ENCODE measurements at places on chromosomes 6 and 20.

DNA sequence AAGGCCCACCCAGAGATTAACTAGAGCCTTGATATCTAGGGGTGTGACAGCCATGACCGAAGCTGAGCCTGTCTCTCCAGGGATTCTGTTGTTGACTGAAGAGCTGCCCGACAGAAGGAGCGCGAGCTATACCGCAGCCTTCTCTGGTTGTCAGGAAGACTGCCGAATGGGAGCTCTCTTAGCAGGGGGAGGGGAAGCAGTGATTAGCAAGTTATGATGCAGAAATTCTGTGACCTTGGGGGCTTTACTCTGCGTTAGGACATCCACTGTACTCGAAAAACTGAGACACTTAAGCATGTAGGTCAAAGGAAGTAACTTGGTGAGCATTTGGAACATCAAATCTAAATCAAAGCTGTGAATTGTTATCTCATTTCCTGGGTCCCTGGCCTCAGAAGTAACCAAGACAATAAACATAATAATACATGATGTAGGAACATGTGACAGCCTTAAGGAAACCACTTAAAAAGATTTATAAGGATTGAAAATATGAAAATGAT lies 84.7 kb downstream of the MAP3K4 start:
- no peak for DNase-seq

DNA sequence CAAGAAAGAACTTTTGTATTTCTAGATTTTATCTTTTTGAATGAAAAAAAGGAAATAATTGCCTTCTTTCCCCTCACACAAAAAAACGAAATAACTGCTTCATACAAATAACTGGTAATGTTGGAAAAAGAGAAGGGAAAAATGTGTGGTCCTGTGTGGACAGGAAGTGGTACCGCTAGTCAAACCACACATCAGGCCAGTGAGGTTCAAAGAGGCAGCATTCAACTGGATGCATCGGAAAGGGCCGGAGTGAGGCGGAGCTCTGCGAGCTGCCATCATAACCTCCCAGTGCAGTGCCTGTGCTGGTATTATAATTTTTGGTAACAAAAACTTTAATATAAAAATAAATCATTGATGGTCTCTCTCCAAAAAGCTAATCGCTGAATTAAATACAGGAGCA lies 111.2 kb downstream of the IRF4 start:
- no peak for DNase-seq

DNA sequence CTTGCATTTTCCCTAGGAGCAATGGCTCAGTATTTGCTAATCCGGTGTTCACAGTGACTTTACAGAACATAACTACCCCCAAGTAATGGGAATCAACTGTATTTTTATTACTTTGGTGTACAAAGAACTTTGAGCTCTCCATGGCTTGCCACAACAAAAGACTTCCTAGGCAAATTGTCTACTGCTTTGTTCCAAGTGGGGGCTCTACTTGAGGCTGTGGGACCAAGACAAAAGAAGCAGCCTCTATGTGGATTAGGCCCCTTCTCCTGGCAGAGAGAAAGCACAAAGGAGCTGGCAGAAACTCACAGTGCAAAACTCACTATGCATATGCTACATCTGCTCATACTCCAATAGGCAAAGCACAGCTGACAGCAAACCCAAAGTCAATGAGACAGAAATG lies 853 bp downstream of the WFDC8 start:
- DNase-seq = no peak

DNA sequence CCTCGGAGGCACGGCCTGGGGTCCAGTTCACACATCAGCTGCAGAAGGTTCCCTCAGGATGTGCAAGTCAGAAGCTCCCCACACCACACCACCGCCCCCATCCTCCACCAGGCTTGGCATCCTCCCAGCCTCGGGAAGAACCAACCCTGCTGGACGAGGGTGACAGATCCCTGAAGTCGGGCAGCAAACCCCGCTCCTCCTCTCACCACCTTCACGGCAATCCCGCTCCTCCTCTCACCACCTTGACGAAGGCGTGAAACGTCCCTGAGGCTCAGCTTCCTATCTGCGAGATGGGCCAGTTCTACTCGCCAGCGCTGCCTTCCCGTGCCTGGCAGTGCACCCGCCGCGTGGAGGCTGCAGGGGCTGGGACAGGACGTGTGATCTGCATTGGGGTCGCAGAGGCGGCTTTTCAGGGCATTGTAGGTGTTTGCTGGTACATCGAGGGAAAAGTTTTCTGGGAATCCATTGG lies 327.0 kb downstream of the TAF4 start:
- DNase-seq = no peak

- no peak for DNase-seq
Measured at GRCh38 chr6:19892260-19892659, 55.1 kb downstream of the ID4 start.

GRCh38 chr6:77368660-77369313 lies 94.5 kb downstream of the HTR1B start:
- peak; percentile 9 for DNase-seq

DNA sequence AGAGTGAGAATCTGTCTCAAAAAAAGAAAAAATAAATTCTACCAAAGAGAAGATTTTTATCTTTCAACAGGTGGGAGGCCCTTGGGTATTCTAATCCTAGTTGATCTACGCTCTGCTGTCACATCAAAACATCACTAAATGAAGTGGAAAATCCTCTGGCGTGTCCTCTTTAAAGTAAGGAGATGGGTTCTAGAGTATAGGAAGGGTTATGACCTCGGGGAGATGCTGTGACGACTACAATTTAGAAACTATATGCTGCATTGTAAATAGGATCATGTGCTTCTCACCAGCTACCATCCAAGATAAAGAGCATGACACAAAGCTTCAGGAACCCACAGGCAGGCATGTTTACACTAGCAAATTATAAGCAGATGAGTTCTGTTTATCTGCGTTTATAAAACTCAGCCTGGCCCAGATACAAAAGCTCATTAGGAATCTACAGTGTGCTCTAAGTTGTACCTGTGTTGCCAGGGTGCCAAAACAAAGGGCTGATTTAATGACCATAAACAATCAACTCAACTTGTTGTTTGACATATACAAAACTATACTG lies 197.1 kb upstream of the PLN start:
- no peak for DNase-seq

DNA sequence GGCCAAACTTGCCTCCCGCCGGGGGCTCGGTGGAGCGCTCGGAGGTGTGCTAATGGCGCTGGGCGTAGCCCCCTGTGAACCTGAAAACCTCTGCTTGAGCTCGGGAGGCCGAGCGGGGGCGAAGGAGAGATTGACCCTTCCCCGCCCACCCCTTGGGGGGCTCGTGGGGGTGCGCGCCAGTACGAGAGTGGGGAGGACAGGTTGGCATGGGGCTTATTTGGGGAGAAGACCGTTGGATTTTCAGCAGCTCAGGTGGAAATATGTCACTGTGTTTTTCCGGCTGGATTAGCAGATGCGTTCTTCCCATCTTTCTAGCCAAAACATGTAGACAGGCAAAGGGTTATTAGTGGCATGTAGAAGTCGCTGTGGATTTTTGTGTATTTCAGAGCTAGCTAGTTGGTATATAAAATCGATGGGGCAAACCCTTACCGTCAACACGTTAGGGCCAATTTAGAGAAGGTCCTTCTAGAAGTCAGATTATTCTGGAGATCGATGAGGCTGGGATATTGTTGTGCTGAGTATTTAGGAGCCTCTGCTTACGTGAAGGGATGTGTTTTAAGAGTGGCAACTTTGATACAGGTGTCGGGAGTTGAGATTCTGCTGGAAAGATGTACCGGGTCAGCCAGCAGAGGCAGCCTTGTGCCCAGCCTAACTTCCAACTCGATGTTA lies 525 bp downstream of the NCOA7 start:
- peak; percentile 30 for DNase-seq

- DNase-seq = no peak
Measured at GRCh38 chr6:28653876-28654275, 128.2 kb downstream of the GPX5 start.

- no peak for DNase-seq
Measured at GRCh38 chr20:31560746-31561598, 44.1 kb upstream of the ID1 start.

DNA sequence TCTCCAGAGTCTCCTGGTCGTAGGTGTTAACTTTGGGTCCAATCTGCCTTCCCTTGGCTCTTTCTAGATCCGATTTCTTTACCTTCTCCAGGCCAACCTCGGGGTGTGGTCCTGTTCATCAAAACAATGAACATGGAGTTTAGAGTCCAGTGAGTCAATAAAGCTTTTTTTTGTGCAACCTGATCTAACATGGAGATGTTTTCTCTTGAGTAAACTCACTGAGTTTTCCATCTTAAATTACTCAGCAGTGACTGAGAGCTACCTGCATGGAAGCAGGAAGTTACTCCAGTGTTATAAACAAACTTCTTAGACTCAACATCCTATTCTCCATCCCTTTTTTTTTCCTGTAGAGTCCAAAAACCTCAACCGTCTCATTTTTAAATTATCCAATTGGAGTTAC lies 14.9 kb upstream of the SLC22A1 start:
- no peak for DNase-seq

GRCh38 chr6:158518191-158519127 lies 41.4 kb upstream of the TMEM181 start:
- no peak for DNase-seq

DNA sequence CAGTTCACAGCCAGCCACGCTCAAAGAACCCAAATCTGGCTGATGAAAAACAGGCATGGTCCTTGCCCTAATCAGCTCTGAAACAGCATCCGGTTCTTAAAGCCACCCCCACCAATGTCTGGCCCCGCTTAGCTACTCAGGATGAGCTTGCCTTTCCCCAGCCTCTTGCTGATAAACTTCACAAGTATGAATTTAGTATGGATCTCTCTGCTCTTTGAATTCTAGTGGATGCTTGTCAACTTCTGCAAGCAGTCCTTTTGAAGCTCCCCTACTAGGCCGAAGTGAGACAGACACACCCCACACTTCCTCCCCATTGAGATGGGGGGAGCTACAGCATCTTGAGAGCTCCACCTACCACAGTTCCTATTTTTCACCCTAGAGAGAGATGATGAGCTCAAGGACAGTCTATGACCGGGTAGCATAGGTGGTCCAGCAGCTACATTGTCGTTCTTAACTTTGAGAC lies 36.7 kb downstream of the EBF4 start:
- DNase-seq = no peak

DNA sequence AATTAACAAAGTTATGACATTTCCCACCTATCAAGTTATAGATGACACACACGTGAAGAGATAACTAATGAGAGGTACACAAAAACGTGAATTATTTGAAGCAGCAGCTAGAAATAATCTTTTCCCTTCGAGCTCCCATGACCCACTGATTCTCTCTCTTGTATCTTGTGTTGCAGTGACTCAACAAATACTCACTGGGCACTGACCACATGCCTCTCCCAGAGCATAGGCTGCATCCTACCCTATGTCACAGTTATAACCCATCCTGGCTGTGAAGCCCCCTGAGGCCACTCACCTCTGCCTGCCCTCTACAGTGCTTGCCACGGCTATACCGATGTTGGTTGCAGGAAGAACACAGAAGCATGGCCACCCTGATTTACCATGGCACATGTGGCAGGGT lies 91.8 kb downstream of the INSM1 start:
- DNase-seq = no peak

- no peak for DNase-seq
Measured at GRCh38 chr6:3943331-3943765, 94.2 kb downstream of the FAM50B start.

- DNase-seq = no peak
Measured at GRCh38 chr6:14070457-14070856, 47.1 kb upstream of the CD83 start.

GRCh38 chr20:61576372-61576771 lies 324.3 kb downstream of the CDH4 start:
- no peak for DNase-seq

- DNase-seq = no peak
Measured at GRCh38 chr6:170292407-170293158, 1.7 kb upstream of the DLL1 start.

GRCh38 chr6:157059781-157060180 lies 263.5 kb downstream of the TMEM242 start:
- DNase-seq = no peak

GRCh38 chr6:52216932-52217575 lies 27.2 kb downstream of the IL17F start:
- no peak for DNase-seq

DNA sequence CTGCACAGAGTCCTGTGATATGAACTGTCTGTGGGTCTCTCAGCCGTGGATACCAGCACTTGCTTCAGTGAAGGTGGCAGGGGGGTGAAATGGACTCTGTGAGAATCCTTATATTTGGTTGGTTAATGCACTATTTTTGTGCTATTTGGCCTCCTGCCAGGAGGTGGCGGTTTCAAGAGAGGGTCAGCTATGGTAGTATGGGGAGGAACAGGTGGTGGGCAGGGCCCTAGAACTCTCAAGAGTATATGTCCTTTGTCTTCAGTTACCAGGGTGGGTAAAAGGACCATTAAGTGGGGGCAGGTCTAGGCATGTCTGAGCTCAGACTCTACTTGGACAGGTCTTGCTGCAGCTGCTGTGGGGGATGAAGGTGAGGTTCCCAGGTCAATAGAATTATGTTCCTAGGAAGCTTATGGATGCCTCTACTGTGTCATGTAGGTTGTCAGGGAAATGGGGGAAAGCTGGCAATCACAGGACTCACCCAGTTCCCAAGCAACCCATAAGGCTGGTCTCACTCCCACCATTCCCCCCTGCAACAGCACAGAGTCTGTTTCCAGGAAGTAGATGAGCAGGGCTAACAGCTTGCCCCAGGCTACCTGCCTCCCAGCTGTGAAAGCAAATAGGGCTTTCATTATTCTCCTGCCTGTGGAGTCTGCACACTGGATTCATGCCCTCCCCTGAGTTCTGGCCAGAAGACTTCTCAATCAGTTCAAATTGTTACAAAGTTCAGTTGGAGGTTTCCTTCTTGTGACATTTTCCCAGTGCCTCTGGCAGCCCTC lies 56.8 kb upstream of the PHIP start:
- DNase-seq = no peak

DNA sequence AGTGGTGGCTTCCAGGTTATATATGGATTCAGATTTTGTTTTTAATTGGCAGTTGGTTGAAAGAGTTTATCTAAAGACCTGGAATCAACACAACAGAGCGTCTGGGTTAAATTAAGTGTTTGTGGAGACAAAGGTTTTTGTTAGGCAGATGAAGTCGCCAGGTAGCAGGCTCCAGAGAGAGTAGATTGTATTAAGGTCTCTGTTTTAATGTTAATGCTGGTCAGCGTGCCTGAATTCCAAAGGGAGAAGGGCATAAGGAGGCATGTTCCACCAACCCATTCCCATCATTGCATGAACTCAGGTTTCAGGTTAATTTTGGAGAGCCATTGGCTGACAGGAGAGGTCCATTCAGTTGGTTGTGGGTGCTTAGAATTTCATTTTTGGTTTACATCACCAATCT lies 744.1 kb upstream of the GJE1 start:
- DNase-seq = no peak

- DNase-seq = no peak
Measured at GRCh38 chr20:11995805-11996567, 78.3 kb downstream of the BTBD3 start.

Data from NCI-H446 treated with DMSO at 0.1 percent for 48 hours (cell line).